ENCODE measurements at places on chromosomes 4 and X. TPM values are rescaled to one million over a fixed set of nuclear protein-coding genes. Genes with fewer than 3 reads are reported as not detected.

GRCh38 chr4:6983544-6984142 is 59.5 kb upstream of the TADA2B start:
- DNase-seq, result no peak

- DNase-seq, result no peak
Measured at GRCh38 chrX:129525162-129525561, 1.9 kb upstream of the SMARCA1 start.

DNA sequence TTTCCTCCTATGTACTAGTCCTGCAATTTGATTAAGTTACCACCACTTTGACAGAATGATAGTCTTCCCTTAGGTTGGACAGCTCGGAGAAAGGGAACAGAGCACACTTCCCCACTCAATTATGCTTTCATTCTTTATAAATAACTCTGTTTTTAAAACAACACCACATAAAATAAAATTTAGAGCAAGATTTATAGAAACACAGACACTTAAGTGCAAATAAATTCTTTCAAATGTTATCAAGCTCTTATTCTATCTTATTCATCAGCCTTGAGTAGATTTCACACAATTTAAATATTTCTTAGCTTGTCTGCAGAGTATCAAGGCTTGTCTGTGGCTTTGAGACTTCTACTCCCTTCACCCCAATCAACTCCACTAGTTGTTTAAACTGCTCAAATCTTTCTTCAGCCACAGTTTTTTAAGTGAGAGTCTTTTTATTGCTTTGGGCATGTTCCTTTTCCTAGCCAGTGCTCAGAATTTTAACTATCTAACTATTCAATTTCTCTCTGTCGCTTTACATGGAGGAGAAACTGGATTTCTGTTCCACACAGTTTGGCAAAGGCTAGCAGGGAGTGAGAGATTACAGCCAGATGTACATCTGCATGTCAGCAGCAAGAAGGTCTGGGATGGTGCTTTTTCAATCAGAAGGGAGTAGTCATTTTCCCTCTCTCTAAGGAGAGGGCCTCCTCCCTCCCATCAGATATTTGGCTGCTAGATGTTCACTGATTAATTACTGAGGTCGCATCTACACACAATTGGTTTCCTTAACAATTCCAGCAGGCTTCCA is 53.1 kb upstream of the PLAC1 start:
- DNase-seq, result no peak

- no peak for DNase-seq
Measured at GRCh38 chr4:54230484-54231418, 1.7 kb downstream of the PDGFRA start.

GRCh38 chr4:153488006-153488891 is 22.1 kb downstream of the TMEM131L start:
- DNase-seq, result no peak

DNA sequence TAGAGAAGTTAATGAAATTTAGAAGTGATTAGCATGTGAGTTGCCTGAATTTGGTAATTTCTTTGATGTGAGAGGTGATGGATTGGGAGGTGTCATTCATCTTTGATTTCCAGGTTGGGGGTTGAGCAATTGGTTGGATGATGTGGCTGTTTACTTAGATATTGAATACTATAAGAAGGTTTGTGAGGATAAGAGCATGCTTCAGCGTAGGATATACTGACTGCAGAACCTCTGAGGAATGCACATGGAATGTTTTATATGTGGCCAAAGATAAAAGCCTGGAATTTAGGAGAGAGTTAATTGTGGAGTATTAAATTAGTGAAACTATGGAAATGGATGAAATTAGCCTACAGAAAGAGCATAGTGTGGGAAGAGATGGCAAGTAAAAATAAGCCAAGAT is 165.4 kb upstream of the MAD2L1 start:
- no peak for DNase-seq

The EGFL6 gene
- polyA plus RNA-seq, result 18.3 TPM
